ENCODE measurements at places on chromosomes 1 and 21.
A peak's percentile ranks its signal among the peaks of the same experiment; 100 is the strongest.

DNA sequence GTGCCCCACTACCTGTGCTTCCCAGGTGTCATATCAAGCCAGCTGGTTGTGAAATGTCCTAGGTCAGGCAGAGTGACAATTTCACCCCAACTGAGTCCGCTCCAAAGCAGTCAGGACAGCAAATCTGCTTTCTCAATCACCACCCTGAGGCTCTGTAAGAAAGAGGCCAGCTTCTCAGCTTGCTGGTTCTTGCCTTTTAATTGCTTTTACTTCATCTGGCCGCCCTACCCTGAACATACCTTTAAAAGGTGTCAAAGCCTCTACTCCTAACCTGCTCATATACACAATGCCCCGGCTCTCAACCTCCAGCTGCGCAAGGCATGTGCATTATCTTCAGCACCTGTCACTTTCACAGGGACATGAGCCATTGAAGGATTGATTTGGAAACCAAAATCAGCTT is 581.6 kb downstream of the NPHP4 start:
- no peak for DNase-seq

DNA sequence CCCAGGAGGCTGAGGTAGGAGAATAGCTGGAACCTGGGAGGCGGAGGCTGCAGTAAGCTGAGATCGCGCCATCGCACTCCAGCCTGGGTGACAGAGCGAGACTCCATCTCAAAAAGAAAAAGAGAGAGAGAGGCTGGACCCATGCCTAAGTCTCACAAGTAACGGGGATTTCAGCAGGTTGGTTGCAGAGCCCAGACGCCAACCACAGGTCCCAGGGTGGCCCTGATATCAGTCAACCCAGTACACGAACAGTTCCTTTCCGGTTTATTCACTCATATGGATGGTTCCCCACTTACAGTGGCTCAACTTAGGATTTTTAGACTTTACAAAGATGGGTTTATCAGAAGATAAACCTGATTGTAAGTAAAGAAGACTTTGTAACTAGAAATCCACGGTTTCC is 40.9 kb downstream of the CLSTN1 start:
- DNase-seq = no peak

DNA sequence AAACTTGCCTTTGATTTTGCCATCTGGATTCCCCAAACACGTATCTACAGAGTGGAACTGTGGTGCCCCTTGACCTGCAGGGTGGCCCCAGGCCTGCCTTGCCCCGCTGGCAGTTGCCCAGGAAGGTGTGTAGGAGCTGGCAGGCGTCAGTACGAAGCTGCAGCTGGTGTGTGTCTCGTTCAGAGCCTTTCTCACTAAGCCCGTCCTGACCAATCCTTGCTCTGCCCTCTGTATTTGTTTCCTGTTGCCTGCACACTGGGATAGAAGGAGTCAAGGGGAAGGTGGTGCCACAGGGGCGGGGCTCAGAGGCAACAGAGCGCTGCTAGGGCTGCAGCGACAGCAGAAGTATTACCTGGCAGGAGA is 5.2 kb upstream of the VSIG8 start:
- DNase-seq = peak; percentile 35

DNA sequence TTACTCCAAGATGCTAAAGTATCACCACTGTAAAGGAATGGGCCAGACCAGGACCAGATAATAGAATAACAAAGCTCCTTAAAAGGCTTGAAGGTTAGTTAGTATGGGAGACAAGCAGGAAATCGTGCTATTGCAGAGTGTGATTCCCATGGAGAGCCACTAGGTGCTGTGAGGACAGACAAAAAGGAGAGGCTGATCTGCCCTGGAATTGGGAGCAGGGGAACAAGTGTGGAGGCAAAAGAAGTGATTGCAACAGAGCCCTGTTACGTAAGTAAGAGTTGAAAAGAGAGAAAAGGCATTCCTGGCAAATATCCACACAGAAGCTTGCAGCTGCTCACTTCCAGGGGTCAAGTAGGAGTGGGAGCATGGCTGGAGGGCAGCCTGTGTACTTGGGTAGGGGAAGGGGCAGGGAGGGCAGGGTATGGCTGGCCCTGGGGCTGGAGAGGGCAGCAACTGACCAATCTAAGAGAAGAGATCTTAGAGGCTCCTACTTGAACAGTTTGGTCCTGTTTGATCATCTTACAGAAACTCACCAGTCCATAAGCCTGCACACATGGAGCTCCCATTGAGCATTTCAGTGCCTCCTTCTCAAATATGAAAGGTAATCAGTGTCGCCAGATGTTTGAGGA is 207.7 kb upstream of the GJB5 start:
- DNase-seq = no peak

DNA sequence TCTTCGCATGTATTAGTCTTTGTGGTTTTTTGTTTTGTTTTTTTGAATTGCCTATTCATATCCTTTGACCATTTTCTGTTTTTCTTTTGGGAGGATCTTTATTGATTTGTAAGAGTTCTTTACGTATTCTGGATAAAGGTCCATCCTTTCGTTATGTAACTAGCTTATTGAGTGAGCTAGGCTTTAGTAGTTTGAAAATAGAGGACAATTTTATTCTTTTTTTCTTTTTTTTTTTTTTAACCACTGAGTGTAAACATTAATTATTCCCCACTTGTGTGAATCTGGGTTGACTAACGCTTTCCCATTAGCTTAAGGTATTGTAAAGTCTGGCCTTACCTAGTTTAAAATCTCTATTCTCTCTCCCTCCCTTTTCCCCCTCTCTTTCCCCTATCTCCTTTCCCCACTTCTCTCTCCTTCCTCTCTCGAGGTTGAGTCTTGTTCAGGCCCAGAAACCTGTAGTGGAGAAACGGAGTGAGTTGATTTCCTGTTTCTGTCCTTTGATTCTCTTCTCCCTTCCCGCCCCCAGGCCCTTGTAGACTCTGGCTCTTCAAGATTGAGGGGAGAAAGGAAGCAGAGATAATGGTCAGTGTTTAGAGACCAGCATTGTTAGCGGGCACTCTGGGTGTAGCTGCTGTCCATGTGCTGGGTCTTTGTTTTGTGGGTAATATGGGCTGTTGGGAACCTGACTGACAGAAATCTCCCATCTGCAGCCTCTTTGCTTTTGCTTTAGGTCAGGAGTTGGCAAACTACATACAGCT is 1.5 kb downstream of the MORC3 start:
- DNase-seq = peak; percentile 52

GRCh38 chr21:44792702-44793591 is 8.7 kb downstream of the UBE2G2 start:
- peak; percentile 31 for DNase-seq

GRCh38 chr1:244678697-244679096 is 25.8 kb downstream of the DESI2 start:
- DNase-seq = no peak

DNA sequence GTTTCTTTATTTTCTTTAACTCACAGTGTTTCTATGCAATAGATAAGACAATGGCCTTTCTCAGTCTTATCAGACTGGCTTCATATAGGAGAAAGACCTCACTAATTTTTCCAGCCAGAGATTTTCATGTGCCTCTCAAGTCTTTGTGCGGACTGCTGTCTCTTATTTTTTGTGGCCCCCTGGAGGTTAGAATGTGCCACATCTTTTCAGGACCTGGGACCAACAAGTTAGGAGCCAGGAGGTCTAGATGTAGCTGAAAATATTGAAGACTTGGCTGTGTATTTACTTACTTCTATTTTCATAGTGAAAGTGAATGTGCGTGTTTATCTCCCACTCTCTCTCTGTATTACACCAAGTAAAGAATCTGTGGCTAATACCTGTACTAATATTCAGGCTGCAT is 42.1 kb upstream of the CFHR3 start:
- DNase-seq = no peak

GRCh38 chr1:53275566-53275965 is 37.2 kb upstream of the MAGOH start:
- no peak for DNase-seq

DNA sequence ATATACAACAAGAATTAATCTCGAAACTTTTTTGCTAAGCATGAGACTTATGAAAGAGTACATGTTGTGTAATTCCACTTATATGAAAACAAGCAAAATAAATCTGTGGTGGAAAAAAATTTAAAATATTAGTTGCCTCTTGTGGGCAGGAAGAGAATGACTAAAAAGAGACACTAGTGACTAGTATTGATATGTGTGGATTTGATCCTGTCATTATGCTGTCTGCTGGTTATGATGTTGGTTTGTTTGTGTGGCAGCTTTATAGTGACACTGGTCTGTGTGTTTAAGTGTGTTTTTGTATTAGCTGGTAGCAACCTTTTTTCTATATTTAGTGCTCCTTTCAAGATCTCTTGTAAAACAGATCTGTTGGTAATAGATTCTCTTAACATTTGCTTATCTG is 267.8 kb upstream of the NRIP1 start:
- DNase-seq = no peak

DNA sequence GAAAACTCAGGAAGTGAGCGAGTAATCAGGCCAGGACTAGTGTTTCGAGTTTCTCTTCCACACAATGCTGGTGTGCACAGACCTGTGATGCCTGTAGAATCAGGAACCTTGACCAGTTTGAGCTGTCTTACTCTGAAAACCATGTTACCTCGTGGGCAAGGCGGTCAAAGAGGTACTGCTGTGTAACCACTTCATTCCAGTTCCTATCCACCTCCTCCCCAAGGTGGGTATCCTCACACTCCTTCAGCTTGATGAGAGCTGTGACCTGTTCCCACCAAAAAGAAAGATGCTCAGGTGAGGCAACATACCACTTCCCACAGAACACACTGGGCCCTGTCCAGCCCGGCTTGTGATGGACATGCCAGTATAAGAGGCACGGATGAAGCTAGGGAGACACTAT is 88.1 kb downstream of the NRDC start:
- DNase-seq = no peak

- DNase-seq = no peak
Observed at GRCh38 chr1:48021792-48022191, 24.6 kb upstream of the TRABD2B start.

- DNase-seq = no peak
Observed at GRCh38 chr21:33578214-33578613, 10.3 kb downstream of the DONSON start.

DNA sequence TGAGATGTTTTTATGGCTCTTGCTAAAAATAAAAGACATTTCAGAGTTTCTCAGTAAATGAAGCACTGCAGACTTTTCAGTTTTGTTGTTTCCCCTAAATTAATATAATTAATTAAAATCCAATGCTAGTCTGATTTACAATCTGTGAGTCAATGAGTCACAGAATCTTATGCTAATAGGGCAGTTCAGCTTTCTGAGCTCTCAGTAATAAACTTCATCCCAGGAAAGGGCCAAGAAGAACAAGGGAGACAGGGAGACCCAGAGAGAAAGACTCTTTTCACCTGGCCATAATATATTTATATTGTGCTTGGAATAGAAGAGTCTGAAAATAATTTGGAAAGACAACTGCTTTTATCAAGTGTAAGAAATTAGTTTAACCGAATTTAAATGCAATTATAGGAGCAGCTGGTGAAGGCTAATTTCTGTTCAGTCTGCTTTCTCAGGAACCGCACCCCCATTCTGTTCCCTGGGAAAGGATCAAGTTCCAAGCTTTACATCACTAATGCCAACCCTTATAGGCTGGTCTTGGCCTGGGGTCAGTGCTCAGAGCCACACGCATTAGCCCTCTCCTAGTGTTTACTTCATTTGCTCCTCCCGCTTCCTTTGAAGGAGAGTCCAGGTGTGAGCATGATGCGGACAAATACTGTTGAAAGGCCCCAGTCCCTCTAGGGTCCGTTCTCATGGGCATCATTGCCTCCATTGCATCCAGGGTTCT is 145.6 kb downstream of the ZBTB18 start:
- DNase-seq = no peak

- DNase-seq = no peak
Observed at GRCh38 chr1:79762461-79762860, 755.9 kb upstream of the ADGRL4 start.

GRCh38 chr1:1883092-1883873 is 7.6 kb downstream of the GNB1 start:
- DNase-seq = no peak

DNA sequence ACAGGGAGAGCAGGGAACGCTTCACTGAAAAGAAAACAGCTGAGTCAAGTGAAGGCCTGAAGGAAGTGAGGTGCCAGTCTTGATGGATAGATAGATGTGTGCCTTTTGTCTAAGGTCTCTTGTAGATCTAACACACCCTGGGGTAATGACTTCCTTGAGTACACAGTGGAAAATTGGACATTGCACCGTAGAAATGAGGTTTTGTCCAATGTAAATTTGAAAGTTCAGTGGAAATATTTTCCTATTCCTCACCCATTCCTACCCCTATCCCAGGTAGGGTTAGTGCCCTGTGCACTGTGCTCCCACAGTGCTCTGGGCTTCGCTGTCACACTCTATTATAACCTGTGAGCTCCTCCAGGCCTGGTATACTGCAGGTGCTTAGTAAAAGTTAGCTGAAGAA is 24.3 kb downstream of the ZMYND12 start:
- DNase-seq = no peak

DNA sequence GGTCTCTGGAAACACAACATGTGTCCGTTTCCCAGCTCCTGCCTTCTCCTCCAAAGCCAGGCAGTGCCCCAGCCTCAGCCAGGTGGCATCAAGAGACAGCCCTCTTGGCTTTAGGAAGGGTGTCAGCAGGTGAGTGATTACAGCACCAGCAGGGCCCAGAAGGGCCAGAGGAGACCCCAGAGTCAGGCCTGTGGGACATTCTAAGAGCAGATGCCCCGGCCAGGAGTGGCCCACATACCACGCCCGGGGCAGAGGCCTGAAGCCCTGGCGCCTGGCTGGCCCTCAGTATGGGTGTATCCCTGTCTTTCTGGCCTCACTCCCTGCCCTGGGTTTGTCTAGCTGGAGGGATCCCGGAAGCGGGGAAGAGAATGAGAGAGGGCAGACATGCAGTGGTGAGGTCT is 109.2 kb downstream of the CASZ1 start:
- no peak for DNase-seq

DNA sequence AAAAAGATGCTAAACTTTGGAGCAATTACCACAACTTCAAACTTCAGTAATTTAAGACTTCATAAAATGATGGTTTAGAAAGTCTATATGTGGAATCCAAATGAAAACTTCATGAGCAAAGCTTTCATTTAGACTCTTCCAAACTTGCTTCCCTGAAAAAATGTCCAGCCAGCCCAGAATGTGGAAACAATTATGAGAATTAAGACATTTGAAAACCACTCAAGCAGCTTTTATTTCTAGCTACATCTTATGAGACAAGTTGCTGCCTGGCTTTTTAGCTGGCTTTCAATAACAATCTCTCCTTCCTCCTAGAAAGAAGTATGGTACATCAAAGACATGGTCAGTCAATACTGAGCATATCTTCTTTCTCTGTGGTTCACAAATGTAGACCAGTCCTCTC is 21.8 kb downstream of the LPAR3 start:
- DNase-seq = no peak

GRCh38 chr21:27764056-27764455 is 797.2 kb upstream of the ADAMTS5 start:
- no peak for DNase-seq

- DNase-seq = no peak
Observed at GRCh38 chr1:233721004-233721595, 107.2 kb downstream of the KCNK1 start.

GRCh38 chr1:53266038-53266437 is 27.7 kb upstream of the MAGOH start:
- no peak for DNase-seq

All from NCI-H524 (cell line).